NCI-H2081 (cell line): ENCODE measurements at places on chromosomes 3 and 15.
A peak's percentile ranks its signal among the peaks of the same experiment; 100 is the strongest.

DNA sequence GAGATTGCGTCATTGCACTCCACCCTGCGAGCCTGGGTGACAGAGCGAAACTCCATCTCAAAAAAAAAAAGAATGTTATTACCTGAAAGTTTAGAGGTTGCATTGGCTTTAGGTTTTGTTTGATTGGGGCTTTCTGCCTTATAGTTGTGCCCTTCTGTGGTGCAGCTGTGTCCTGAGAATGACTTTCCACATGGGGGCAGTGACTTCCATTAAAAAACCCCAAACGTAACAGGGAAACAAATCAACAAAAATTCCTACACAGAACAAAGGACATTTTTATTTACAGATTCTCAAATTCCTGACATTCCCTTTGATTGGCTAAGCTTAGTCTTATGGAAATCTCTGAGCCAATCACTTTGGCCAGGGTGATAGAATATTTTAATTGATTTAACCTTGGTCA is 154.1 kb upstream of the GPR149 start:
- no peak for DNase-seq

DNA sequence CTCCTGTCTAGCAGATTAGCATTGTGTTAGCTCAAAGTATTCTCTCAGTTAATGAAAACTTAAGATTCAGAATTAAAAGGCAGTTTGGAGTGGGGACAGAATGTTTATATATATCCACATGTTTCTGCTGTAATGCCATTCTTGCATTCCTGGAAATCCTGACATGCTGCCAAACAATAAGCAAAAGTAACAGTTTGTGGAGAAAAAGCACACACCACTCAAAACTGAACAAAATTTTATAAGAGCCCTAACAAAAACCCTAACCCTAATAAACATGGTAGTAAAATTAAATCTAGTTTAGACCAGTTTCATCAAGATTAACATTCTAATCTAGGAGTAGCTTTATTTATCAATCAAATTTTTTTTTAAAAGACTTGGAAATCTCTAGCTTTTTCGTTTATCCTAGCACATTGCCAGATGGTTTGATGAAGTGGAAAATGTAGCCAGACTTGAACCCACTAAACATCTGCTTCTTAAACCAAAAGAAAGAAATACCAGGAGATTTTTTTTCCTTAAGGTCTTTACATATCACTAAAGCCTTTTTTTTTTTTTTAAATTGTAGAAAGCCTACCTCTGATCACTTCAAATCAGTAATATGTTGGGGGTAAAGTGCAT is 3.7 kb downstream of the TCAIM start:
- DNase-seq: no peak

DNA sequence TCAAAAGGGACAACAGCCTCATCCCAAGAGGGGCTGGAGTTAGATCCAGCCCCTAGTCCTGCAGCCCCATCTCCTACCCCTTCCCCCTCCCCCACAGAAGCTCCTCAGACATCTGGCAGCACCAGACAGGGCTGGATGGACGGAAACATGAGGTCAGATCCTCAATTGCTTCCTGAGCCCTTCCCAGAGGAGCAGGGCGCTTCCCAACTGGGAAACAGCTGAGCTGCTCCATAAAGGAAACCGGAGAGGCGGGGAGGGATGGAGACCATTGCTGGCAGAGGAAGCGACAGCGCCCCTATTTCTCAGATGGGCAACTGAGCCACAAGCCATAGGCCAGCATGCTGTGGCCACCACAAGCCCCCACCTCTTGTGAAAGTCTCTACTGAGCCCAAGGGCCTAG is 18.3 kb upstream of the CYP11A1 start:
- DNase-seq: no peak

GRCh38 chr3:120416868-120417267 is 33.9 kb downstream of the FSTL1 start:
- DNase-seq: no peak

DNA sequence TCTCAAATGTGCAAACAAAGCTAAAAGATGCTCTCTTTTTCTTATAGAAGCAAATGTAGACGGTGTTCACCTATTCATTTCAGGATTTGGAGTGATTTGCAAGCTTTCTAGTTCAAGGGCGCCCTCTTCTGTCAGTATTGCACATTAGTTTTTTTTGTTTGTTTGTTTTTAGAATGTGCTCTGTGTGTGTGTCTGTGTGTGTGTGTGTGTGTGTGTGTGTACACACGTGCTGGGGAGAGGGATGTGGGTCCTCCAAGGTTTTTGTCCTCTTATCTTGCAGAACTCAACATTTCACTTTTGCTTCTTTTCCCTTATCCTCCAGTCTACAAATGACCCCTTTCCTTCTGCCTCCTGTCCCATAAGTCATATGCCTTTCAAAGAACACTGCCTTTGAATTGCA is 23.5 kb downstream of the DNAH1 start:
- peak; percentile 79 for DNase-seq

GRCh38 chr3:94524102-94524919 is 461.4 kb downstream of the NSUN3 start:
- peak; percentile 40 for DNase-seq

- DNase-seq: no peak
Measured at GRCh38 chr3:13013994-13014754, 59.1 kb downstream of the IQSEC1 start.

- DNase-seq: no peak
Measured at GRCh38 chr3:174636451-174636850, 222.7 kb upstream of the NAALADL2 start.

GRCh38 chr3:1232276-1232675 is 139.5 kb downstream of the CNTN6 start:
- DNase-seq: no peak
